Bronchial epithelial cell (primary cell): ENCODE measurements at places on chromosomes 3 and 15. TPM values are rescaled to one million over a fixed set of nuclear protein-coding genes. Genes with fewer than 3 reads are reported as not detected.

Gene ZNF662
- total RNA-seq: 1.0 and 1.3 TPM in 2 replicates

Gene CATSPER2
- 4.7 TPM in 2 replicates for total RNA-seq

Gene TRIM42
- not detected in 2 replicates for total RNA-seq

Gene OR5K2
- not detected in 2 replicates for total RNA-seq

Gene PCOLCE2
- total RNA-seq: 0.38 and 1.1 TPM in 2 replicates

Gene EID1
- 80.8 and 233 TPM in 2 replicates for total RNA-seq

Gene RUBCN
- 9.2 and 10.8 TPM in 2 replicates for total RNA-seq

DNA sequence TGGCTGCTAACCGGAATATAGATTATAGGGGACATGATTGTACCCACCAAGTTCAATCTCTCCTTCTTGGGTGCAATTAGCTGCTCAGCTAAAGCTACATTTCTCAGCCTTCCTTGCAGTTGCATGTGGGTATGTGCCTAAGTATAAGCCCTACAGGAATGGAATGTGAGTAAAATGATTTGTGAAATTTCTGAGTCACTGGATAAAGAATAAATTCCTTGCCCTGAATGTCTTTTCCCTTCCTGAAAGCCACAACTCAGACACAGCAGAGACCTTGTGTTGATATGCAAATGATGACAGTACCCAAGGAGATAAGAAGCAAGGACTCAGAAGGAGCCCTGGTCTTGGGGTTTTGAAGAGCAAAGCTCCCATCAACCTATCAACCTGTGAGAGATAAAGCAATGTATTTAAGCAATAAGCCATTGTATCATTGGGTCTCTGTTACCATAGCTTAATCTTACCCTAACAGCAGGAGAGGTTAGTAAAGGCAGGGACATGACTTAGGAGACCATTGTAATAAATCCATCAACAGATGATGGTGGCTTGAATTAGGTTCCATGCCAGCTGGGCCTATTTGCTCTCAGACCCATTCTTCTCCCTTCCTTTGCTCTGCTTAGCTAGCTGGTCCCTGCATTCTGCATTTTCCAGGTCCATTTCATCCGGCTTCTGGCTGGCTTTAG lies 25.6 kb upstream of the ZNF280D start:
- DNase-seq: peak; percentile 81

DNA sequence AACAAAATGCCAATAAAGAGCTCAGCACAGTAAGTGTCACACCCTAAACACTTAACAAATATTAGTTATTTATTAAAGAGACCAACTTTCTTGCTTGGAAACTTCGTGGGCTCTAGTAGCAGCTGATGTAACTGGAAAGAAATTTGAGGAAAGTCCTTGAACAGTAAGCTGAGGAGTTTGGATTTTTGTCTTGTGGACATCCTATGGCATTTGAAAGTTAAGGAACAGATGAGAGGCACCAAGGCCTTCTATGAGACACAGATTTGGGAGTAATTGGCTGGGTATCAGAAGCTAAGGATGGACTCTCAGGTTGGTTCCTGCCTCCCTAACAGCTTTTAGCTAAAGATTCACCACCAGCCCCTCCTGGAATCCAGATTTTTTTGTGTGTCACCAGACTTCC lies 59.7 kb upstream of the FILIP1L start:
- no peak for DNase-seq

GRCh38 chr15:80289528-80290495 lies 37.8 kb upstream of the CTXND1 start:
- DNase-seq: no peak

DNA sequence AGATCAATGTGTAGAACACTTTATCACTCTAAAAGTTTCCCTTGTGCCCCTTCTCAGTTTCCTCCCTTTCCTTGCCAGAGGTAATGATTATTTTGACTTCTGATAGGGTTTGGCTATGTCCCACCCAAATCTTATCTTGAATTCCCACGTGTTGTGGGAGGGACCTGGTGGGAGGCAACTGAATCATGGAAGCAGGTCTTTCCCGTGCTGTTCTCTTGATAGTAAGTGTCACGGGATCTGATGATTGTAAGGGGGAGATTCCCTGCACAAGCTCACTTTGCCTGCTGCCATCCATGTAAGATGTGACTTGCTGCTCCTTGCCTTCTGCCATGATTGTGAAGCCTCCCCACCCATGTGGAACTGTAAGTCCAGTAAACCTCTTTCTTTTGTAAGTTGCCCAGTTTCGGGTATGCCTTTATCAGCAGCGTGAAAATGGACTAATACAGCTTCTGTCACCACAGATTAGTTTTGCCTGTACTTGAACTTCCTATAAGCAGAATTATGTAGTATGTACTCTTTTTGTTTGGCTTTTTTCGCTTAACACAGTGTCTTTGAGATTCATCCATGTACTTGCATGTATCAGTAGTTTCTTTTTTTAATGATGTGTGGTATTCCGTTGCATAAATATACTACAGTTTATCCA lies 7.2 kb downstream of the FEM1B start:
- no peak for DNase-seq

GRCh38 chr3:81778678-81779182 lies 17.3 kb upstream of the GBE1 start:
- no peak for DNase-seq

GRCh38 chr15:61118885-61119284 lies 110.2 kb downstream of the RORA start:
- DNase-seq: no peak
